Kidney glomerular epithelial cell (primary cell): ENCODE measurements at places on chromosomes 1 and 21.

DNA sequence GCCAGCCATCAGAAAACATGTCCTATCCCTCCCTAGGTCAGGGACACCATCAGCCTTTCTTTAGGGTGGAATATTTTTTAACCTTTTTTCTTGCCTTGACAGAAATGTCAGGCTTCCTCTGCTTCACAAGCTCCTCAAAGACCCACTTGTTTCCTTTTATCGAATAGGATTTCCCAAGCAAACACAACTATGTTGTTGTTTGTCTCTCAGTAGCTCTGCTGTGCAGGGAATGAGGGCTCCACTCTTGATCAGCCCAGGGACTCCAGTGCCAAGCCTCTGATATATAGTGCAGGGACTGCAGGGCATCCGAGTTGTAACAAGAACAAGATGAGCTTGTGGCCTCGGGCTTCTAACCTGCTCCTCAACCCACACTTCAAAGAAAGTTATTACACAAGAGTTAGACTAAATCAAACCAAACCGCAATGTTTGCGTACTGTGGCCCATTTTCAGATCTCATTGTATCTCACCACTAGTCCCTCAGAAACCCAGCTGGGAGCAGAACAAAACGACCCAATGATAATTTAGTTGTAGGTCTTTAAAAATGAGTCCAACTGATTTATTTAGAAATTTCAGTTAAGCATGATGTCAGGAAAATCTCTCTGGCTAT lies 108.1 kb downstream of the ATG4C start:
- DNase-seq: no peak

DNA sequence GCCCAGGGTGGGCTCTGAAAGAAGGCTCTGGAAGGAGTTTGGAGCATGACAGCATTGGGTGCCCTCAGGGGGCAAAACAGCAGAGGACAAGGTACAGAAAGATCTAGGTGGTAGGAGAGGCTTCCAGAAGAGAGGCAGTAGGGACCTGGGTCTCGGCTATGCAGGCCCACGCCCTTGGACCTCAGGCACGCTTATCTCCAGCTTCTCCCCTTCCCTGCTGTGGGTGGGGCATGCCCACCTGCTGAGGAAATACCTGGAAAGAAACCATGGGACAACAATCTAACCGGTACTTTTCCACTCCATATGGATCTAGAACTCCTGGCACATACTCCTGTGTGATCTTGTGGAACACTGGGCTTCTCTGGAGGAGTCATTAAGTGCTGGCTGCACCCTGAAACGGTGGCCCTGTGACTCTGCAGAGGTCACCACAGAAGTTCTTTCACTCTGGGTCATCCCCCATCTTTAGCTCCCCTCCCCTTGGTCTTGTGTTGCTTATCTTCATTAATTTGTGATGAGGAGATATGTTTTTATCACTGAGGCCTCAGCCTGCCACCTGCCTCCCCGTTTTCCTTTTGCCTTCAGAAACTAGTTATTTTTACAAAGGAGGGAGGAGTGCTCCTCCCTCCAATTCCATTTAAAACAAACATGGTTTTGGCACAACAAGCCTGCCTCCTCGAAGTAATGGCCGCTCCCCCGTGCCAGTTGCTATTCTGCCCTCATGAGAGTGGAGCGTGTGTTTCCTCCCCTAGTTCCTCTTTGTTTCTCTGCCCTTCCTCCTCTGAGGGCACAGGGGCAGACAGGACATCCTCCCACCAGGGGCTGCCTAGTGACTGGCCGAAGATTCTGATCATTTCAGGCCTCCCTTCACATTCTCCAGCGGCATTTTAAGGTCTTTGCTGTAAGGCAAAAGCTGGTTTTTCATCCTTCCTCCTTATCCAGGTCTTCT lies 78.0 kb upstream of the ATP5PO start:
- no peak for DNase-seq

DNA sequence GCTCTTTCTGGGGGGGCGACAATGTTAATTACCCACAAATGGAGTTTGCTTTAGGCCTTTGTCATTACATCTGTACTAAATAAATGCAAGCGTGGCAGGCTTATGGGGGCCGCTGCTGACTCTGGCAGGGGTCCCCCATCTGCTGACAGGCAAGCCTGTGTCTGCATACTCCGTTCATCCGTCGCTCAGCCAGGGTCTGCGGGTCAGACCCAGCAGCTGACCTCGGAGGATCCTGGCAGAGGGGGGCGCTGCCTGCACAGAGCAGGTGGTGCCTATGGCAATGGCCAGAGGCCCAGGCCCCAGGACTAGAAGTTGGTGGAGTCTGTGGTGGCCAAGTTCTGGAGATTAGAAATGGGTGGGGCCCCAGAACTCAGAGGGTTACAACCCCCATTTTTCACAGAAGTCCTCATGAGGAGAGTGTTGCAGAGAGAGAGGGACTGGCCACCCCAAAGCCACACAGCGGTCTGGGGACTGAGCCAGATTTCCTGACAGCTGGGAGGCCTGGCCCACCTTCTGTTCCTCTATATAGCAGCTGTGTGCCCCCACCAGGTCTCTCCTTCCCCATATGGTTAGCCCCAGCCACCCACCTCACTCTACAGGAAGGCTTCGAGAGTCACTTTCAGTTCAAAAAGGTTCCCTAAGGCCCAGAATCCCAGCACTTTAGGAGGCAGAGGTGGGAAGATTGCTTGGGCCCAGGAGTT lies 31.0 kb downstream of the TTC39A start:
- no peak for DNase-seq

DNA sequence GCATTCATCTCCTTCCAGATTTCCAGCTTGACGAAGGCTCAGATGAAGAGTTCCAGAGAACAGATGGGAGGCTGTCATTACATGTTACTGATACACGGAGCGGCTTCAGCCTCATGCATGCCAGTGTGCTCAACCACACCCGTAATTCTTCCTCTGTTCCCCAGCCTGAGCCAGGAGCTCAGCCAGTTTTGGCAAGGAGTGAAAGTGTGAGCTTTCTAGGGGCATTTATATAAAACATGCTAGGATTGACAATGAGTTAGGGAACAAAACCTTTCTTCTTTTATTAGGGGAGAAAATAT lies 290.4 kb upstream of the PLXNA2 start:
- DNase-seq: no peak

GRCh38 chr1:3170561-3171453 lies 101.8 kb downstream of the PRDM16 start:
- no peak for DNase-seq

DNA sequence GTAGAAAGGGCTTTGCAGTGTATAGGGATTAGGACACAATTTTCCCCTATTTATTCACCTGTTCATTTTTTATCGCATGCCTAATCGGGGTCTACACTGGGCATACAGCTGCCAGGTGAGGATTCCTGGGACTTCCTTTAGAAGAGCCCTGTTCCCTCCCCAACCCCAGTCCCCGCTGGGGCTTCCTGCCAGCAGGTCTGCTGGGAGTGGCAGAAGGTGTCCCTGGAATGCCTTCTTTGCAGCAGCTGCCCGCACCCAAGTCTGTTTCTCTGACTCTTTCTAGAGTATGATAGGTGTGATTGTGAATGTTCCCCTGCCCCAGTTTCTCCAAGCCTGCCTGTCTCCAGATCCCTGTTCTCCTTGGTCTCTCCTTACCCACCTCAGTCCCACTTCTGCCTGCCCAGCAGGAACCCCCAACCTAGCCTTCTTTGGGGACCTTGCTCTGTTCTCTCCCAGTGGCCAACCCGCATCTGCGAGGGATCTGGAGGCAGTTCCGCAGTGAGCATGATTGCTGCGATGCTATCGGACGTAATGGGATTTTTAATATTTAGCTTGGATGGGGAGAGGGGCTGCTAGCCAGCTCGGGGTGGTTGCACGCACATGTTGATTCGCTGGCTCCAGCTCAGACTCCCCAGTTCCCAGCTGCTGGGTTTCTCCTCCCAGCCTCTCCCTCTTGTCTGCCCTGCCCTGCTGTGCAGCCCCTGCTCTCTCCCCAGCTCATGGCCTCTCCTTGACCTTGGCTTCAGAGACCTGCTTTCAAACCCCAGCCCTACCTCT lies 79.8 kb downstream of the EPHB2 start:
- no peak for DNase-seq

DNA sequence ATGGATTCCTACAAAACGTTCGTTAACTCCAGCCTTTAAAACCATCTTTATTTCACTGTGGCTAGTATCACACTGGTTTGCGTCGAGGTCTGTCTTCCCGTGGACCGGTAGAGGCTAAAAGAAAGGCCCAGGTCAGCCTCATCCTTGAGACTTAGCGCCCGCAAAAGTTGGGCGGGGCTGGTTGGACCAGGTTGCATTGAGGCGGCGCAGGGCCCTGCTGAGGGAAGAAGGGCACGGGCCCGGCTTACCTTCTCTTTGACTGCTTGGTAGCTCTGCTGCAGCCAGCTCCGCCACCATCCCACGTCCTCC lies 455 bp downstream of the BSDC1 start:
- no peak for DNase-seq

DNA sequence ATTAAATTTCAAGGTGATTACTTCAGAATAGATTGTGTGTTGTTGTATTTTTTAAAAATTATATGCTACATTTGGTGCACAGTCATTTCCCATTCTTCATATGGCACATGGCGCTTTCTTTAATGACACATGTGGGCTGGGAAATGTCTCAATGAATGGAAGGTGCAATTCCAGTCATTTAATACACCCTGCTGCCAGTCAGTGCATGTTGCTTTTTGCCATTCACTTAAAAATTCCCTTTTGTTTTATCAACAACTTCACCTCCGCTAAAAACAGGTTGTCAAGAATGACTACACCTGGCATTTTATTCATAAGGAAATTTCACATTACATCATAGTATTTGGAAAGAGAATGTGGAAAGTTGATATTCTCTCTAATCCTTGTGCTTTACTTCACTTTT lies 716.4 kb upstream of the ADAMTS5 start:
- no peak for DNase-seq
